ENCODE measurements at places on chromosomes 4 and X.

DNA sequence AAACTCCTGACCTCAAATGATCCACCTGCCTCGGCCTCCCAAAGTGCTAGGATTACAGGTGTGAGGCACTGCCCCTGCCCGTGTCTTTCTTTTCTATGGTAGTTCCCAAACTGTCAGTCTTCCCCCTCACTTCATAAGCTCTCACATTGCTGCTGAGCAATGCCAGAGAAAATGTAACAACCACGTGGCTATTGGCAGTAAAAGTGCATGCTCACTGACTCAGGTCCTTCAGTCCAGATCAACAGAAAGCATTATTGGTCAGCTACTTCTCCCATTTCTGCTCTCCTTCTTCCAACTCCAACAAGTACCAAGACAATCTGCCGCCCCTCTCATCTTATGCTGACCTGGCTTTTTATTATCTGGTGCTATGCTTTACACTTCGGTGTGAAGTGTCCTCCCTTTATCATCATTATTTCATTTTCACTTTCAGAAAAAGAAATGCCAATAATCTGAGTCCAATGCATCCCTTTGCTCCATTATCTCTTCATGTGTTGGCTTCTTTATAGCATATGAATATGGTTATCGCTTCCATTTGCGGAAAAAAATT, 133.8 kb upstream of the UGT8 start:
- no peak for DNase-seq

DNA sequence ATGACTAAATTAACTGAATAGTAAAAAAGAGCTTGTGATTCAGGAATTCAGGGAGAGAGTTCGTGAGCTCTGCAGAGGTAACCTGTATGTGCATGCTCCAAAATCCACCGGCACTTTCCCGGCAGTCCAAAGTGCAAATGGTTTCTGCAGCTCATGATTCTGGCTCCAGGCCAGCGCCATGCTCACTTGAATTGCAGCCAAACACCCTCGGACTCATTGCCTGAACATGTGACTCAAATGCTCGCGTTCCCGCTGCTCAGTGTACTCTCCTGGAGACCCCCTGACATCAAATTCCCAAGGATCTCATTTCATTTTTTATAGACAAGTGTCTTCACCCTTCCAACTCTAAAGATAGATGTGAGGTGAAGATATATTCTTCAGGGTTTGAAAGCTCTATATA, 44.1 kb upstream of the SH3RF1 start:
- DNase-seq: peak; percentile 57

GRCh38 chr4:88018466-88018865, 11.0 kb downstream of the PKD2 start:
- DNase-seq: peak; percentile 64

GRCh38 chr4:157045507-157046127, 30.3 kb upstream of the GLRB start:
- peak; percentile 29 for DNase-seq

- DNase-seq: no peak
These were observed 24.0 kb downstream of the INTS6L start for GRCh38 chrX:135544338-135544948.

- no peak for DNase-seq
These were observed 36.7 kb downstream of the ARX start for GRCh38 chrX:24979081-24979480.

GRCh38 chrX:19554786-19555185, 39.5 kb upstream of the MAP3K15 start:
- no peak for DNase-seq

- no peak for DNase-seq
These were observed 211.1 kb downstream of the ADAMTS3 start for GRCh38 chr4:72357908-72358307.

DNA sequence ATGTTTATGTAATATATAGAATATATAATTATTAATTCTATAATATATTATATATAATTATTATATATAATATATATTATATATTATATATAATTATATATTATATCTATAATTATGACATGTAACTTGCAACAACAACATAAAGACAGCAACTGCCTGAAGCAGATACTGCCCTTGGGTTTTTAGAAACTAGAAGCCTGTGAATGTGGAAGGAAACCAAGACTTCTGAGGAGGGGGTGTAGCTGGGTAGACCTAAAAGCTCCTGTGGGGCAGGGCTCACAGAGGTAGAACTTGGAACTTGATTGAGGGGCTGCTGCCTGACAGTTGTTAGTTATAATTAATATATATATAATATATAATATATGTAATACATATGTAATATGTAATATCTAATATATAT, 167.2 kb upstream of the SLIT2 start:
- no peak for DNase-seq

GRCh38 chr4:4575284-4576211, 33.7 kb upstream of the STX18 start:
- peak; percentile 55 for DNase-seq

GRCh38 chr4:17398805-17399204, 113.1 kb downstream of the QDPR start:
- no peak for DNase-seq

GRCh38 chr4:185936650-185937376, 124.8 kb upstream of the SORBS2 start:
- no peak for DNase-seq

DNA sequence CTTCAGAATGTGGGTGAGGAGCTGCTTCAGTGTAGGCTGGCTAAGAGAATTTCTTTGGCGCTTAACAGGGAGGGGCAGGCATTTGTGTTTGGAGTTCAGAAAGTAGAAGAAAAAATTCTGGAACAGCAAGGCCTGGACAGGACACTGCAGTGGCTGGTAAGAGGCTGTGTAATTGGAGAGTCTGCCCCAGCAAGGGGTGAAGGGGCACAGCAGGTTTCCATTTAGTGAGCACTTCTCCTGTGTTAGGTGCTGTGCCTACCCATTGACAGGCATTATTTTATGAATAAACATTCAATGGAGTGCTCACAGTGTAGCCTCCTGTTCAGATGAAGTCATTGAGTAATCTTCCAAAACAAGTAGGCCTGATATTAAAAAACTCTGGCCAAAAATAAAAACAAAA, 10.7 kb upstream of the CPE start:
- no peak for DNase-seq

- DNase-seq: no peak
These were observed 70.9 kb upstream of the ENPP6 start for GRCh38 chr4:184288451-184289178.

- no peak for DNase-seq
These were observed 1306.8 kb downstream of the STIM2 start for GRCh38 chr4:28167411-28167810.

DNA sequence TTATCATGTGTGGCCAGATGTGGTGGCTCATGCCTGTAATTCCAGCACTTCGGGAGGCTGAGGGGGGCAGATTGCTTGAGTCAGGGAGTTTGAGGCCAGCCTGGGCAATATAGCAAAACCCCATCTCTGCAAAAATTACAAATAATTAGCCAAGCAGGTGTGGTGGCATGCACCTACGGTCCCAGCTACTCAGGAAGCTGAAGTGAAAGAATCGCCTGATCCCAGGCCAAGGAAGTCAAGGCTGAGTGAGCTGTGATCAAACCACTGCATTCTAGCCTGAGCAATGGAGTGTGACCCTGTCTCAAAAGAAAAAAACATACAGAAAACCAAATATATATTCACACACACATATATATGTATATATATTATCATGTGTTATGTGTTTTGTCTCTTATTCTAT, 15.0 kb downstream of the APELA start:
- no peak for DNase-seq

GRCh38 chrX:38627683-38628082, 66.3 kb downstream of the TSPAN7 start:
- DNase-seq: no peak

GRCh38 chrX:83845397-83845796, 15.5 kb upstream of the CYLC1 start:
- DNase-seq: no peak

DNA sequence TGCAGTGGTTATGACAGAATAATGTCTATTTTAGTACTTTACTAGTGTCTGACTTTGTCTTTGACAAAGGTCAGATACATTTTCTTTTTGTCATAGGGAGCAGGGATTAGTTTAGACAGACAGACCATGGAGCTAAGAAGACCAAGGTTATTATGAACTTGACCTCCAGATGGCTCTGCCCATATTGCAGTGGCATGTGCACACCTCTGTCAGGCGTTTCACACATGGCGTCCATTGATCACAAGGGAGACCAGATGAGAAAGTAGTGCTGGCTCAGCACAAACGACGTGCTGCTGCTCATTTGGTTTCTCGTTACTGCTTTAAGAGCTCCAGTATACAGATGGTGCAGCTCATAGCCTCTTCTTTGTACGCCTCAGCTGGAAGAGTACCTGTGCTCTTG, 56.3 kb upstream of the HPSE start:
- DNase-seq: no peak

DNA sequence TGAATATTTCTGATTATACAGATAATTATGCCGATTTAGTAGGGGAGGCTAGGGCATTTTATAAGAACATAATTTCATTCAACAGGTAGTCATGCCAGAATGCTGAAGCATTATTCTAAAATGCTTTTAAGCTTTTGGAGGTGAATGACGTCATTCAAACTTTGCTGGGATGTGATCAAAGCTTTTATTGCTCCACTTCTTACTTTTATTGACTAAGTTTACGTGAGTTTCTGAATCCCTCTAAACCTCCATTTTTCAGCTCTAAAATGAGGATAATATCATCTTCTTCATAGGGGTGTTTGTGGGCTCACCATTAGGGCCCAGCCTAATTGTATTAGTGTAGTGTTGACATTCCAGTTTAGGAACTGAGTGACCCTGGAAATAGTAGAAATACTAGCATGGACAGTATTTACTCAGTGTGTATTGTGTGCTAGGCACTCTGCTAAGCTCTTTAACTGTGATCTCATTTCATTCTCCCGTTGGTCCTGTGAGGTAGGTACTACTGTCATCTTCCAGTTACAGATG, 3.0 kb downstream of the WWC2 start:
- no peak for DNase-seq

GRCh38 chr4:14334166-14334565, 668.1 kb upstream of the CPEB2 start:
- no peak for DNase-seq

GRCh38 chr4:38113132-38113531, 152.9 kb downstream of the PTTG2 start:
- DNase-seq: no peak

DNA sequence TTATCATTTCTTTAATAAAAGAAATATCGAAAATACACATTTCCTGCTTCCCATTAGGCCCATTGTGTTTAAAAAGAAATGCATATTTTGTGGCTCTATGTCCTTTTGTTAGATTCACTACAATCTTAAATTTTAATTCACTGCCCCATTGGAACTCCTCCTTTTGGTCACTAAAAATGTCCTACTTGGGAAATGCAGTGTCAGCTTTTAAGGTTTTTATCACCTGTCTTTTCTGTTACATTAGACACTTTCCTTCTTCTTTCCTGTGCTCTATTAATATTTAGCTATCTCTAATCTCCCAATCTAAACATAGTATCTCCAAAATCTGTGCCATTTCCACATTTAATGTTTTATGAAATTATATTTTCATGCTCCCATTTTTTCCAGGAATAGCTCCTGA, 164.9 kb upstream of the SPOCK3 start:
- no peak for DNase-seq

DNA sequence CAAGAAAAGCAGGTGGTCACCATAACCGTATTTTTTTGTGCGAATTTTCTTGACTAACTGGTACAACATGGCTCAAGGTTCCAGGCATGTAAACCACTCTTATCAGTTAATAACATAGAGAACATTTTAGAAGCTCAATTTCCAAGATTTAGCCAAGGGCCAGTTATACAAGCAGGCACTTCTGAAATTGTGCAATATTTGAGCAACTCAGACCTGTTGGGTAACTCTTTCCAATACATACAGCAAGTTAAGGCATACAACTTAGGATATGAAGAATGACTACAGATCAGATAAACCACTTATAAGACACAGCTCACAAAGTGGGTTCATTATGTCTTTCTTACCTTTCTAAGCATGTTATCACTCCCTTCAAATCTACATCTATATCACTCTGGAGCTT, 43.9 kb downstream of the ZNF280C start:
- DNase-seq: no peak

- DNase-seq: no peak
These were observed 73.1 kb downstream of the MAML3 start for GRCh38 chr4:140080883-140081282.

DNA sequence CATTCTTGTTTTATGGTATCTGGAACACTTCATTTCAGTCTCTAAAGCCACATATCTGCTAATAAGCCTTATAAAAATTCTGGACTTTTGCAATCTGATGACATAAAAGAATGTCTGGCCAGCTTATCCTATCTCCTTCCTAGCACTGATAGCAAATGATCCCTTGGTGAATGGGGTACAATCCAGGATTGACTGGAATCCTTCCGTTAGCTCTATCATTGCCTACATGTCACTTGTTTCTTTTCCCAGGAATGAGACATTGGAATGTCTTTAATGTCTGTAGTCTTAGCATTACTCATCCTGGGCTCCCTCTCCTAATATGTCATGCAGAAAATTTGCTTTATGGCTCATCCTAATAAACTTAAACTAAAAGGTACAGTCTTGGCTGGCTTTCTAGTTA, 14.8 kb upstream of the PABPC4L start:
- no peak for DNase-seq

GRCh38 chr4:1285151-1285789, 4.4 kb upstream of the MAEA start:
- DNase-seq: no peak

DNA sequence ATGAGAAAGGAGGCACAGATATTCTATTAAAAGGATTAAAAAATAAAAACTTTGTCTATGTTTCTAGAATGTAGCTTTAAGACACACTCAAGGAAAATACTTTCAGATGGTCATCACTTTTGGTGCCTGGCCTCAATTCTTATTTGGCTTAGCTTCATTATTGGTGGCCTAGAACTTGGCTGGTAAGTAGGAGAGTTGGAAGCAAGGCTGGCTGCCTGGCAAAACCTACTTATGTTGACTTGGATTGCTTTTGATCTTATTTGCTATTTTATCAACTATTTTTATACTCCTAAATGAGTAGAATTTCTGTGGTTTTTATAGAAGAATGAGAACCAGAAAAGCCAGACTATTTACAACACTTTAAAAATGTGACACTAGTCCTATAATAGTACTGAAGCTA, 35.3 kb upstream of the JADE3 start:
- DNase-seq: no peak

DNA sequence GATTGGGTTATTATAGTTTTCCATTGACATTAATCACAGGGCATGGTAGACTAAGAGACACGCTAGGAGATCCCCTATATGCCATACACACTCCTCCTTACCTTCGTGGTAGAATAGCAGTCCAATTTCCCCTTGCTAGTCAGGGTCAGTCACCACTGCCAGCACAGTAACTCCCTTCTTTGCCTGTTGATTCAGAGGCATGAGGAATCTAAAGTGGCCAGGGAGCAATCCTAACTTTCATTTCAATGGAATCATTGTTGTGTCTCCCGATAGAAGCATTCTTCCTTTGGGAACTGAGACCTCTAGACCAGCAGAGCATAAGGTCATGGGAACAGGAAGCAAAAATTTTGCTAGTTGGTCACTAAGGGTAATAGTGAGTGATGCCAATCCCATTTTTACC, 51.1 kb downstream of the COL25A1 start:
- no peak for DNase-seq

- DNase-seq: peak; percentile 62
These were observed 778 bp downstream of the CASP3 start for GRCh38 chr4:184648313-184649025.

GRCh38 chr4:63460075-63460474, 949.2 kb downstream of the TECRL start:
- no peak for DNase-seq

Measured in muscle of arm (tissue), 14 donors.